ENCODE measurements at places on chromosomes 1 and 21.

DNA sequence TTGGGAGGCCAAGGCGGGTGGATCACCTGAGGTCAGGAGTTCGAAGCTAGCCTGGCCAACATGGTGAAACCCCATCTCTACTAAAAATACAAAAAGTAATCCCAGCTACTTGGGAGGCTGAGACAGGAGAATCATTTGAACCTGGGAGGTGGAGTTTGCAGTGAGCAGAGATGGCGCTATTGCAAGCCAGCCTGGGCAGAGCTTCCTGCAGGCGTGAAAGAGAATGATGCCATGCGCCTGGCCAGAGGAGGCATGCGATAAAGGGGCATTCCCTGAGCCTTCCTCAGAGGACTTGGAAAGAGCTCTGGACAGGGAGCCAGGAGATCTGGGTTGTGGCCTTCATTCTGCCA is 3.2 kb downstream of the E2F2 start:
- DNase-seq: no peak

GRCh38 chr1:71592646-71593274 is 511.9 kb upstream of the ZRANB2 start:
- no peak for DNase-seq

DNA sequence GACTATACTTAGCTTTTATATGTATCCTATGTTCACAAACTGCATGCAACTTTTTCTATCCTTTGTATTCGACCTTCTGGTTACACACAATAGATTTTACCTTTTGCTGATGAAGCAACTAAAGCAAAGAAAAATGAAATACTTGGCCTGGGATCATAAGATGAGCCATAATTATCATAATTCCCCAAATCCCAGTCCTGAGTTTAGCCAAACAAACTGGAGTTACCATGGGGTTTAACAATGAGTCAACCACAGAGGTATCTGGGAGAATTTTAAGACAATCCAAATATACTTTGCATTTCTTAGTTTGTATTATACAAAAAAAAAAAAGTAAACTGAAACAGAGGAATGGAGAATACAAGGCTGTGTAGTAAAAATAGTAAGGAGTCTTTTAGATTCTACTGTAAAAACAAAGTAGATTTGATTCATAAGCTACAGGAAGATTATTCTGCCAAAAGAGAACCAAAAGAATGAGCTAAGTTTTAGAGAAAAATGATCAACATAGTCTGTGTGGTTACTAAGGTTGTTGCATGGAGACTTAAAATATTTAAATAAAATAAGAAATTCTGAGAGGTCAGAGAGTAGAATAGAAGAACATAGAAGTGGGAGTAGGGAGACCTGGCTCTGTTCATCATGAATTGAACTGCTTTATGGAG is 60.4 kb upstream of the GORAB start:
- no peak for DNase-seq

GRCh38 chr1:185956881-185957280 is 222.7 kb downstream of the HMCN1 start:
- no peak for DNase-seq

DNA sequence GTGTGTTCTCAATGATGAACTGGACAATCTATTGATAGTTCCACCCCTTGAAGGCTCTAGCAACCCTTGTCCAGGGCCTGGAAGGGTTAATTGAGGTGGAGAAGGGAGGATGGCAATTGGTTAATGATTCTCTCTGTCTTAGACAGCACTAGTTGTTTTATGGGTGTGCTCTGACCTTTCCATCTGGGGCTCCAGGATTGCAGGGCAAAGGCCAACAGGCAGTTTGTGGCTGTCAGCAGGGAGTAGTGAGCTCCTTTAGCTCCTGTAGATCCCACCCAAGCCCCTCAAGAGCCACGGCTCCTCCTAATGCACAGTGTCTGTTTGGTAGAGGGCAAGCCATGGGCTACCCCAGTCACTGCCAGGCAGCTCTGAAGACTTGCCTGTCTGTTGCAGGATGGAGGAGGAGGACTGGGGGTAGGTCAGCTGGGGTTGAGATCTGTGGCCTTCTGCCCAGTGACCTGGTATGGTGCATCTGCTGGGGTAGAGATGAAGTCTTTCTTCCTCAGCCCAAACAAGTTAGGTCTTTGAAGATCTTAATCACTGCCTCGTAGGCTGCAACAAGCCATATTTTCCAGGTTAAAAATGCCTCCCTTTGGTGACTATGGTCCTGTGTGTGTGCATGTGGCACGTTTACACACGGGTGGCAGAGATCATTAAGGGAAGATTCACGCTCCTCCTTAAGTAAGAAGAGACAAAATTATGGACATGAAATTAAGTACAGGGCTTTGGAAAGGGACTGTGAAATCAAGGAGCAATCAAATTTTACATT is 7.7 kb downstream of the MROH7 start:
- no peak for DNase-seq

GRCh38 chr1:223219318-223219635 is 76.2 kb upstream of the TLR5 start:
- no peak for DNase-seq

DNA sequence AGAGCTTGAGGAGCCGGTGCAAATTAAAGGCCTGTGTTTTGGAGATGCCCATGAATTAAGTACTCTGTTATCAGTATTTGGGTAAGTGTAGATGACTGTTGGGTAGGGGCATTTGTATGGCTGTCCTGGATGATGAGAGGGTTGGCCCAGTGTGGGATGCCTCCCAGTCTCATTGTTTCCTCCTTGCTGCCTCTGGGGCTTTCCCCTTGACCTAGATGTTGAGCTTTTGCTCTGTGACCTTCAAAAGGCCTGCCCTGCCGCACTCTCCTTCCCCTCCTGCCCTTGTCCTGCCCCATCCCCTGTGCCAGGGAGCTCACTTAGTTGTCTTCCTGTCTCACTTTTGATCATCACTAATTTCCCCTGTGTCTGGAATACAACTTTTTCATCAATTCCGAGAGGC is 10.0 kb downstream of the GALNT2 start:
- no peak for DNase-seq

DNA sequence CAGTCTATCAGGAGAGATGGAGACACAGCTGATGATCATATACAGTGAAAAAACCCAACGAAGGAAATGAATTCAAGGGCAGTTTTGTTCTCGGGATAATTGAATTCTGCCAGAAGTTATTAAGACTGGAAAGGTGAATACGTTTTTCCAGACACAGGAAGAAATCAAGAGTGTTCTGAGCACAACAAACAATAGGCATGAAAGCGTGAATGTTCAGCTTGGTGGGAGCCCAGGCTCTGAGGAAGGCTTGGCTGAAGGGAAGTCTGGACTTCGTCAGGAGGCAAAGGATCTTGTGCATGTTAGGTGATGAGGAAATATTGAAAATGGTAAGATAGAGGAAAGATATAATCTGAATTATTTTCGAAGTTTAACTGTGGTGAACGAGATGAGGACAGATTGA is 50.4 kb downstream of the CYYR1 start:
- no peak for DNase-seq

DNA sequence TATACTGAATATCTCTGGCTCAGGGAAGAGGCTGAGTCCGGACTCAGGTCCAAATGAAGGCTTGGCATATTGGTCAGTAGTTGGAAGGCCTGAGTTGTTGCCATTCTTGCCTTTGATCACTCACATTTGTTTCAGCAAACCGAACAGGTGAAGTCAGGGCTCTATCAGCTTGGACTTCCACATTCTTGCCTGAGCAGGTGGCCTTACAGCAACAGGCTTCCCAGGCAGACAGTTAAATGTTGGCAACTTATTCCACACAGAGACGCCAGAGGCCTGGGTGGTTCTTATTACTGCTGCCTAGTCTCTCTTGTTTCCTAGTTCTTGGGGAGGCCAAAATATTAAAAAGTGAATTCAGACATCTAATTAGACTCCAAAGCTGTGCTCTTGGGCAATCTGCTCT is 36.6 kb downstream of the XCL2 start:
- DNase-seq: no peak

DNA sequence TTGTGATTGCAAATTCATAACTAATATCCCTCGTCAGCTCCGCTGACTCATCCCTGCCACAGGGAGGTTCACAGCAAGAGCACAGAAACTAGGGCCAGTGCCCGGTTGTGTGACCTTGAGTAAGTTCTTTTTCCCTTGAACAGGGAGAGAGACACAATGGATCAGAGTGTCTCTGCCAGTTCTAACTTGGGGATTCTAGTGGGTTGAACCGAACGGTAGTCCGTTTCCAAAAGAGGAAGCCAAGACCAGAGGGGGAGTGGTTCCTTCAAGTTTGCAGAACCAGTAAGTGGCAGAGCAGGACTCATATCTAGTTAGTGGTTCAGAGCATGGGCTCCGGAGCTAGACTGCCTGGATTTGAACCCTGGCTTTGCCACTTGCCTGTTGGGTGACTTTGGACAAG is 4.9 kb upstream of the SHISA4 start:
- DNase-seq: peak; percentile 16

- no peak for DNase-seq
These were observed 219.1 kb upstream of the ZC3H12A start for GRCh38 chr1:37255136-37255795.

GRCh38 chr1:116497656-116498055 is 73.2 kb downstream of the CD58 start:
- no peak for DNase-seq

DNA sequence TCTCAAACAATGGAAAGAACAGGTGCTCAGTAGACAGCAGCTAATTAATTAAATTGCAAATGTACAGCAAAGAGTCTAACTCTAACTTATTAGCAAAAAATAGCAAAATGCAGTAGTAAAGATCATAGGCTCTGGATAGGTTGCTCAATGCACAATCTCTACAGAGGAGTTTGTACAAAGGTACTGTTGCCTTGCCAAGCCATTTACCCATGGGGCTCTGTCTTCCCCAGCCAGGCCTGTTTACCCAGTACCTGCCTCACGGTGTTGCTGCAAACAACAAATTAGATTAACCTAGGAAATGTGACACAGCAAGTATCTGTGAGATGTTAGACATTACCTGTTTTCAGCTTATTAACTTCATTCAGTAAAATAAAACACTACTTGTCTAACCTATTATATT is 222.0 kb downstream of the DENND1B start:
- DNase-seq: no peak

GRCh38 chr21:35207322-35207721 is 158.2 kb upstream of the RUNX1 start:
- no peak for DNase-seq

DNA sequence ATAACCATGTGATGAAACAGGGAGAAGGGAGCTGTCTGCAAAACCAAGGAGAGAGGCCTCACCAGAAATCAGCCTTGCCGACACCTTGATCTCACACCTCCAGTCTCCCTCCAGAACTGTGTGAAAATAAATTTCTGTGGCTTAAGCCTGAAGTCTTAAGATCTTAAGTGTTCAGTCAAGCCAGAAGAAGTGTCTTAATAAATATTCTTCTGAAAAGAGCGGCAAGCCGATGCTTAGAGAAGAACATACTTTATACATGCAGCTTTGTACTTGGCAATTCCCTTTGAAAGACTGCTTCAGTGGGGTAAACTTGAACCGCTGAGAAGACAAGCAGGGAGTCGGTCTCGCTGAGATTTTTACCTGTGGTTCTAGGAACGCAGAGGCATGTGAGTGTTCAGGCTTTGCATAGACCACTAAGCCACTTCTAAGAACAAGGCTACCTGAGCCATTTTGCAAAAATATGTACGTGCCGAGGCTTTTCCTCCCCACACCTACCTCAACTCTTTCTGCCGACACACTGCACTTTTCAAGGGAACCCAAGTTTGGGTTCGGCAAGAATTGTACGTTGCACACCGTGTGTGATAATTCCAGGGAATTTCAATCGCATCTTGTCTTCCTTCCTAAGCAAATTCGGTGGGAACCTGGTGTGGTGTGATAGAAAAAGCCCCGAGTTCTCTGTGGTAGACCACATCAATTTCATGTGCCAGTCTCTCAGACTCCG is 3.4 kb downstream of the RUNX1 start:
- no peak for DNase-seq

- DNase-seq: no peak
These were observed 7.4 kb downstream of the TFF1 start for GRCh38 chr21:42358937-42359336.

DNA sequence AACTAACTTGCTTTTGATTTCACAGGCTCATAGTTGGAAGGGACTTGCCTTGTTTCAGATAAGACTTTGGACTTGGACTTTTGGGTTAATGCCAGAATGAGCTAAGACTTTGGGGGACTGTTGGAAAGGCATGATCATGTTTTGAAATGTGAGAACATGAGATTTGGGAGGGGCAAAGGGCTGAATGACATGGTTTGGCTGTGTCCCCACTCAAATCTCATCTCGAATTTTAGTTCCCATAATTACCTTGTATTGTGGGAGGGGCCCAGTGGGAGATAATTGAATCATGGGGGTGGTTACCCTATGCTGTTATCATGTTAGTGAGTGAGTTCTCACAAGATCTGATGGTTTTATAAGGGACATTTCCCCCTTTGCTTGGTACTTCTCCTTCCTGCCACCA is 222.1 kb downstream of the GRIK1 start:
- DNase-seq: no peak

- no peak for DNase-seq
These were observed 273.3 kb downstream of the DUSP10 start for GRCh38 chr1:221468546-221468945.

DNA sequence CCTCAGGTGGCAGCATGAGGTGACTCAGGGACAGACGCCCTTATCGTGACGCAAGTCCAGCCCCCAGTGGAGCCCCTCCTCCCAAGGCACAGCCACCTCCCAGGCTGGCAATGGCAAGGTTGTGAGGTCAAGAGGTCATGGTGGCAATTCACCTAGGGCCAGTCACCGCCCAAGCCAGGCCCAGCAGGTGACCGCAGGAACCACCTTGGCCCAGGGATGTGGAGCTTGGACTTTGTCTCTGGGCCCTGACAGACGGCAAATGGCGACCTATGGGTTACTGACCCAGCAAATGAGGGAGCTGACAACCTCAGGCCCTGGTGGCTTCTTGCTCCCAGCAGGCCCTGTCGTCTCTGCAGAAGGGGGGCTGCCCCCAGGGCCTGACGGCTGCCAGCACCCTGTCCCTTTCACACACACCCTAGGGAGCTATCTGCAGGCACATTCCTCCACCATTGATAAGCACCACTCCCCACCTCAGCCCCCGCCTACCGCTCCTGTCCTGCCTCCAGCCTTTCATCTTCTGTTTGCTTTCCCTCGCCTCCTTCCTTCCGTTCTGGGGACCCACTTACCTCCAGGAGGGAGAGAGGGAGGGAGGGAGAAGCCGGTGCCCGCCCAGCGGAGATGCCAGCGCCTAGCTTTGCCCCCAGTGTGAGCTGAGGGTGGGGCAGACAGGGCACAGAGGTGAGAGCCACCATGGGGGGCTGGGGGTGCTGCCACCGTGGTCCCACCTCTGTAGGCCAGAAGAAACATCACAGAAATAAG is 12.1 kb downstream of the EPHA2 start:
- no peak for DNase-seq

GRCh38 chr1:89331890-89332289 is 32.0 kb upstream of the GBP6 start:
- no peak for DNase-seq

GRCh38 chr1:45669379-45669778 is 17.0 kb downstream of the GPBP1L1 start:
- no peak for DNase-seq

DNA sequence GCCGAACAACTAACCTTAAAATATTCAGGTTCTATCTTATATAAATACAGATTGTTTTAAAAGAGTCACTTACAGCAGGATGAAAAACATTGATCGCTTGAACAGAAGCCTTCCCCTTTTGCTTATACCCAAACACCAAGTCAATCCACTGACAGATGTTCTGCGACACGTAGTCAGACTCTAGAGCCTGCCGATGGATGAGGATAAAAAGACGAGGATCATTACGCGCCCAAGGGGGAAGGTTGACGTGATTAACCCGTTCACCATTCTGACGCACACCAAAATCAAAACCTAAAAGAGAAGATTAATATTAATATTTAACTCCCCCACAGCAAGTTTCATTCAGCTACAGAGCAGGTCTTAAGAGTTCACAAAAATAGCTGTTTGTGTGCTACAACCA is 59.4 kb upstream of the GNG4 start:
- no peak for DNase-seq

- DNase-seq: no peak
These were observed 322.8 kb downstream of the SPATA17 start for GRCh38 chr1:217953922-217954321.
